Stimulated activated CD4-positive, alpha-beta T cell treated with anti-CD3 and anti-CD28 coated beads, Interleukin-15, amount 100 ng/mL, for 48 hours (primary cell): ENCODE measurements at places on chromosomes 6 and 20.

DNA sequence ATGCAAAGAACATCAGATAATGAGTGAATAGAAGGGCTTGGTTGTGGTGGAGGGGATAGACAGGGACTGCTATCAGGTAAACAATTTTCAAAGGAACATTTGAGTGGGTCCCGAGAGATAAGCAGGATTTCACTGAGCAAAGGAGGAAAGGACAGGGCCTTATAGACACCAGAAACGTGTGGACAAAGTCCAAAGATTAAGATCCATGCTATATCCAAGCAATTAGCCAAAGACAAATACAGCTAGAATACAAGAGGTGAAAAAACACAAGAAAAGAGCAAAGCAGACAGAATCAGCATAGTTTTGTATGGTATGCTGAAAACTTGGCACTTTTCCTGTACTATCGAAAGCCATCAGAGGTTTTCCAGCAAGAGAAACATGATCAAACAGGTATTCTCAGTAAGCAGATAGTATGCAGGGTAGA is 59.8 kb downstream of the CDK19 start:
- no peak for DNase-seq

DNA sequence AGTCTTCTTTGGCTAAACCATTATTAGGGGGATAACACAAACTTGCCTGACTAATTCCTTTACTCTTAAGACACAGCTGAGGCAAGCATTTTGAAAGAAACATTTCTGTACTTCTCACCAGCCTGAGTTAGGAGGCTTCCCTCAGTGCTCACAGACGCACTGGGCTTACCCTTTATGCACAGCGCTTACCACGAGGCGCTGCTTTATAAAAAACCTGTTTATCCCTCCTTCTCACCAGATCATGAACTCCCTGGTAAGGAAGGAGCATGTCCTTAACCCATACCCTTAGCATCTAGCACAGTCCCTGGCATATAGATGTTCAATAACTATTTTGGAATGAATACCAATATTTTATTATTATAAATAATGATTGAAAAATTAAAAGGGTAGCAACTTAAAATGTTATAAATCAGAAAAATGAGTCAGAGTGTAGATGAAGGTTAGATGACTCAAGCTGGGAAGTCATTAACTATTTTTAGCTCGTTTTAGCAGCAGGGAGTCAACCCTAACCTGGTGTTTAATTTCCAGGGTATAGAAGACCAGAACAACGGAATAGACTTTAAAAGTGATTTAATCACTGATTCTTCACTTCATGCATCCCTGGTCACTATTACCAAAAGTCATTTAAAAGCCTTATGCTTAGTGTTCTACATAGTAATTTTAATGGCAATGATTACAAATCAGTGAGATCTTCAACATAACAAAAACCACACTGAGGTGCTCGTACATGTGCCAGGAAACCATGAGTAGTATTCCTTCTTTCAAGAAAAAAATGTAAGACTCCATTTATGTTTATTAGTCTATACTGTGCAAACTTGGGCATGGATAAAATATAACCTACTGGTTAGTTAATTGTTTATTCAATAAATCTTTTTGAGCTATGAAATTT is 4.1 kb upstream of the TPD52L1 start:
- DNase-seq, result no peak

GRCh38 chr20:25045343-25045712 is 12.6 kb downstream of the ACSS1 start:
- DNase-seq, result no peak

DNA sequence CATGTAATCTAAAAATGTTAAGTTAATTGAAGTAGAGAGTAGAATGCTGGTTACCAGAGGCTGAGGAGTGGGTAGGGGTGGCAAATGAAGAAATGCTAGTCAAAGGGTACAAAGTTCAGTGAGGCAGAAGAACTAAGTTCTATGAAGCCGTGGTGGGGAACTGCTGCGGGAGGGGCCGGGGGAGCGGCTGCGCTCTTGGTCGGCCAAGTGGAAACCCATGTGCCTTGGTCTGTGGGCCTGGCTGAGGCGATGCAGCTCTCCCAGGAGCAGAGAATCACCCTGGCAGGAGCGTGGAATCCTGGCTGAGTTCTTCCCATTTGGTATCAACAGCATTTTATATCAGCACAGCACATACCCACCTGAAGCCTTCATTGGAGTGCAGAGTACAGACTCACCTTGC is 22.3 kb downstream of the TTLL2 start:
- DNase-seq, result no peak

DNA sequence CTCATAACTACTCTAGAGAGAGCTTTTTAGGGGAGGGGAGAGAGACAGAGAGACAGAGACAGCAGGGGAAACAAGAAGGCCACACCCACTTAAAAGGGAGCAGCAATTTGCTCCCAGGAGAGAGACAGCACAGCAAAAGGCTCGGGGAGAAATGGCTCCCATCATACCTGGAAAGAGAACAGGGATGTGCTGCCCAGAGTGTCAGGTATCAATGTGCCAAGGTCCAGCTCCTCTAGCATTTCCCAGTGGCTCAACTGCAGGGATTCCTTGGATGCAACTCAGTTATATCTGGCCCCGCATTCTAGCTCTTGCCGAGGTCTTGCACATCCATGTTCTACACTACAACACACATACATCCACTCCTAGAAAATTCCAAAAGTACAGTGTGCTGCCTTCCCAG is 304.0 kb upstream of the CDYL start:
- DNase-seq, result no peak

- DNase-seq, result no peak
Measured at GRCh38 chr20:24966317-24967012, 17.4 kb downstream of the CST7 start.

GRCh38 chr6:2436410-2437154 is 191.2 kb upstream of the GMDS start:
- no peak for DNase-seq

- DNase-seq, result no peak
Measured at GRCh38 chr6:140160909-140161308, 786.5 kb upstream of the CITED2 start.

DNA sequence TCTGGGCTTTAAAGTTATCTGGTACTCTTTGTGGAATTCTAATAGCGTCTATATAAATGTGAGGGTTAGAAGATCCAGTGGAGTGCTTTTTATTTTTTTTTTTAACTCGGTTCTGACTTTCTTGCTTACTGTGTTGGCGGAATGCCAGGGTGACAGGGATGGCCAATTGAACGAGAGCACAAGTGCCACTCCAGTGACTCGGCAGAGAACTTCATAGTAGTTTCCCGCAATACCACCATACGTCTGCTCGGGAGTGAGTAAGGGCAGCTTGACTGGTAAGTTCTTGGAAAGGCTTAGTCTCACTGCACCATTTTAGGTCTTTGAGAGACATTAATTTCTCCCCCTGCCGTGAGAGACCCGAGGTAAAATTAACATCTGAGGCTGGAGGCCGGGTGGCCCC is 49.4 kb upstream of the TULP1 start:
- DNase-seq, result no peak

- no peak for DNase-seq
Measured at GRCh38 chr6:157625111-157625510, 197.9 kb upstream of the SNX9 start.

DNA sequence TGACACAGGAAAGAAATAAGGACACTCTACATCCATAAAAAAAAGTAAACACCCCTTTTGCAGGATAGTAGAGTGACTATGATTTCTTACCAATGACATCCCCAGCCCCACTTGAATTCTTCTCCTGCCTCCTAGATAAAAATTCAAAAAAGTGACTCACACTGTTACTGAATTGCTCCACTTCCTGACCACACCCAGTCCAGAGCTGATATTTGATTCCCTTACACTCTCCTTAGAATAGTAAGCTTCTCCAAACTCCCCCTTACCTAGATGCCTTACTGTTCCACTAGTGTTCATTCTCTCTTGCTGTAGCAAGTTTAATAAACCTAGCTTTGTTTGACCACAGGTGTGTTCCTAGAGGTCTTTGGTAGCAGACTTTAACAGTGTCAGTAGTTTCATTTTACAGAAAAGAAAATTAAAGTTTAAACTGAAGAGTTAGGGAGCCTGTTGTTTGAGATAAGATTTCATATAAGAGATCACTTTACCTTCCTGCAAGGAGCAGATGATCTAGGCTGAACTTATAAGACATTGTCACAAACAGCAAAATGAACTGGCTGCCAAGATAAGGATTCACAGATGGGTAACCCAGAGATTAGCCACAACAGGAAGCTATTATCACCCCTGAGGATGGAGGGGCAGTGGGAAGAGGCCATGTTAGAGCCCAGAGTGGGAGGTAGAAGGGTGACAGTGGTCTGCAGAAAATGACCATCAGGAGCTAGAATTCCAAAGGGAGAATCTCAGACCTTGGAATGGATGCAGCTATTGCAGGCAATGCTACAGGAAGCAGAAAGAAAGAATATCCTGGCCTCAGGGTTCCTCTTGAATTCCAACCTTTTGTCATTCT is 28.4 kb upstream of the BTN3A2 start:
- DNase-seq, result no peak

DNA sequence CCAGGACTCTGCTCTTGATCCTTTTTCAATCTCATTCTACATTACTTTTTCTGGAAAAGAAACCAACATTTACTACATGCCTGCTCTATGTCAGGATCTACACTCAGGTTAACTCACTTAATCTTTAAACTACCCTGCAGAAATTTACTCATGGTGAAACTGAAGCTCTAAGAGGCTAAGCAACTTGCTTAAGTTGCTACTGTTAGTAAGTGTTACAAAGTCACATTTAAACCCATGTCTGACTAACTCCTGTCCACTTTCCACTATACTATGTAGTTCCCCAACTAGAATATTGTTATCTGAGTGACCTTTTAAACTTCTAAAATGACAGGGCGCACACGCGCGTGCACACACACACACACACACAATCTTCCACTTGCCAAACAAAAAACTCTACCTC is 5.0 kb downstream of the CEP162 start:
- no peak for DNase-seq

DNA sequence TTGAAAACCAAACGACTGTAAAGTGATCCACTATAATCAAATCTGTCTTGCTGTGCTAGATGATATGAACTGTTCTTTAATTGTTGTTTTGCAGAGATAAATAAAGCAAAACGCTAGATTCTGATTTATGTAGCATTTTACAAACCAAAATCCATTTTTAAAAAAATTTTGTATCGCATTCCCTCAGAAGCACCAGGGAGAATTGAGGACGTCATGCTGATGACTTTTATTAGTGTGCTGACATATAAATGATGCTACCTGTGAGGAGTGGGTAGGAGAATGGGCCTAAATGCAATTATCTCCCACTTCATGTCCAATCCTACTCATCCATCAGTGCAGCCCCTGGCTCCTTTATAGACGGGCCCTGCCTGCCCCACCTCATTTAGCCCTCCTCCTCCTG is 282.4 kb downstream of the PACRG start:
- no peak for DNase-seq

DNA sequence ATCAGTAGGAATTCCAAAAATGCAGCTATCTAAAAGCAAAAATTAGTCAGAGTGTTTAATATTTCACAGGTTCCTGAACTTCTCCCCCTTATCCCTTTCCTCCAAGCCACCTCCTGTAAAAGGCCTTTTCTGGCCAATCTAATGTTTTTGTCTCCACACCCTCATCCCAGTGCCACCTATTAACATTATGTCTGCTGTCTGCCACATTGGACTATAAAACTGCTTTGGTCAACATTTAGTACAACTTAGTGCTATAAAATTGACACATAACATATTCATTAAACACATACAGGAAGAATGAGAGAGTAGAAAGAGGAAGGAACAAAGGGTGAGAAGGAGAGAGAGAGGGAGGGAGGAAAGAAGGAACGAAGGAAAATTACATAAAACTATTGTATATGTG is 47.7 kb downstream of the MMUT start:
- DNase-seq, result no peak

GRCh38 chr6:4078691-4079471 is at the start of gene FAM217A:
Gene FAM217A (minus strand): TSS chr6:4079137. CDS start chr6:4077414, 1,723 bp downstream.
- DNase-seq, result no peak

DNA sequence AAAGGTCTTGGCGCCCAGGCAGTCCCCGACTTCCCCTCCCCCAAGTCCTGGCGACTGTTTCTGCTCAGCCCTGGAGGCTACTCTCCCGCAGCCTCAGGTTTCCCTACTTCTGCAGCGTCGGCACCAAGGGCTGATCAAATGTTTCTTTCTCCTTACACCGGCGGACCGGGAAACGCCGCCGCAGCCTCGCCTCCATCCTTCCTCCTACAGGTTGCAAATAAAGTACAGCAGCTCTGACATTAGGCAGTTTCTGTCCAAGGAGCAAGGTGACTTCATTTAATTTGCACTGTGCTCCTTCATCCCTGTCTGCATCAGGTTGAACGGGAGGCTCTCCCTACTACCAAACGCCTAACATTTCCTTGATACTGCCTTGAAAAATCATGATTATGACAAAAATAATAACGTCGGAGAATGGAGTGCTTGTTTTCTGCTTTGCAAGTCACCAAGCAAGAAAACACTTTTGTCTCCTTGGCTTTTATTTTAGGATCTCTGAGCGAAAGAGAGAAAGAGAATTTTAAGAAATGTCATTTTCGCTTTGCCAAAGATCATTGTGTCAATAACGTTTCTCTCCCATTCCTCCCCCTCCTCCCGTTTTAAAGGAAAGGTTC is 1.0 kb downstream of the CLIC5 start:
- DNase-seq, result no peak

GRCh38 chr6:170172392-170172791 is 118.5 kb downstream of the DLL1 start:
- no peak for DNase-seq

- no peak for DNase-seq
Measured at GRCh38 chr6:101268541-101268940, 125.0 kb upstream of the GRIK2 start.

DNA sequence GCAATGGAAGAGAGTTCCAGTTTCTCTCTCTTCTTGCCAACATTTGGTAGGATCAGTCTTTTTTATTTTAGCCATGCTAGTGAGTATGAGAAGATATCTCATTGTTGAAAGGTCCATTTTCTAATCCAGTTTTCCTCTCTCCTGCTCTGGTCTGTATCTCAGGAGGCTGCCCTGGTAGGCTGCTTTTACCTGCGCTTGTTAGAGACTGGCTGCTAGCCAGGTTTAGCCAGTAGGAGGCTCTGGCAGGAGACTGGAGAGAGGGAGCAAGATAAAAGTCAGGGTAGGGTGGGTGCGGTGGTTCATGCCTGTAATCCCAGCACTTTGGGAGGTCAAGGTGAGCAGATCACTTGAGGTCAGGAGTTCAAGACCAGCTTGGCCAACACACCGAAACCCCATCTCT is 68.6 kb upstream of the FOXP4 start:
- DNase-seq, result no peak

- DNase-seq, result no peak
Measured at GRCh38 chr20:63060057-63060991, 53.6 kb upstream of the BHLHE23 start.

DNA sequence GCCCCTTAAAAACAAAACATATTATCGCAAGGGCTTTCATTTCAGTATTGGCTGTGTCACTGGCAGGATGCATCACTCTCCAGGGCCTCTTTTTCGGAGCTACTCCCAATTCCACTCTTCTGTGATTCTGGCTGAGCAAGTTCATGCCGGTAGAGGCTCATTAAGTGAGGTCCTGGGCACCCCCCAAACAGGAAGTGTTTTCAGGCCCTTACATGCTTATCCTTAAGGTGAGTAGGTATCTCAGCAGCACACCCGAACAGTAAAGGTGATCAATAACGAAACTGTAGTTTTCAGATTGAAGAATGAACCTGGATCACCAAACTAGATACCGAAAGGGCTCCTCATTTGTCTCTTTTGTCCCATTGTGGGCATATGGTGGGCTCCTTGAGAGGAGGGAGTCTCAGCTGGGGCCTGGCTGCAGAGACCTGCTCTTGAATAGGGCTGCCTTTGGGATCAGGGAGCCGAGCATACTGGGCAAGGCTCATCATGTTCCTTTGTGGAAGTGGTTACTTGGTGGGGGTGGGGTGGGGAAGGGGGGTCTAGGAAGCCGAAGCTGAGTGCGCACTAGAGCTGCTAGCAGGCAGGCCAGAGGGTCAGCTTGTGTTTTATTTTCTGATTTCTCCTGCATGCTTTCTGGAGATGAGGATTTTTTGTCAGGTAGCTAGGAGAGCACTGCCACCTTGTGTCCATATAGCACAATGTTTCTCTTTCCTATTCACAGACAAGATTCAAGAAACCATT is 65.2 kb downstream of the CDS2 start:
- no peak for DNase-seq
